Immature natural killer cell (primary cell): ENCODE measurements at places on chromosomes 3 and 15.

GRCh38 chr3:159922861-159923312 is 65.7 kb upstream of the IL12A start:
- DNase-seq, result no peak

GRCh38 chr3:77160931-77161497 is 121.1 kb downstream of the ROBO2 start:
- no peak for DNase-seq

DNA sequence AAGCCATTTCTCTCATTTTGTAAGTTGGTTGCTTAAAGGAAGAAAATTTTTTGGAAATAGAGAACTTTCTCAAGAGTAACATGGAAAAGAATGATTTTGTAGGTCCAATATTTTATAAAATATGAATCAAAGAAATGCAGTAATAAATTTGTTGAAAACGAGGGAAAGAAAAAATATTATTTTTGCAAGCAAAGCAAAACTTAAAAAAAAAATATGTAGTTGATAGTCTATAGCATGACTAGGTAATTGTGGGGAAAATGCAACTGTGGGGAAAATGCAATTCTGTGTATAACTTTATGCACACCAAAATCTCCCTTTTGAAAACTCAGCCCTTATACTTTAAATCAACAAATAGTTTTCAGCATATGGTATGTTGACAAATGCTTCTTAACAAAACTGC is 604.0 kb upstream of the AGTR1 start:
- no peak for DNase-seq

GRCh38 chr3:105802118-105802706 is 66.6 kb downstream of the CBLB start:
- no peak for DNase-seq

DNA sequence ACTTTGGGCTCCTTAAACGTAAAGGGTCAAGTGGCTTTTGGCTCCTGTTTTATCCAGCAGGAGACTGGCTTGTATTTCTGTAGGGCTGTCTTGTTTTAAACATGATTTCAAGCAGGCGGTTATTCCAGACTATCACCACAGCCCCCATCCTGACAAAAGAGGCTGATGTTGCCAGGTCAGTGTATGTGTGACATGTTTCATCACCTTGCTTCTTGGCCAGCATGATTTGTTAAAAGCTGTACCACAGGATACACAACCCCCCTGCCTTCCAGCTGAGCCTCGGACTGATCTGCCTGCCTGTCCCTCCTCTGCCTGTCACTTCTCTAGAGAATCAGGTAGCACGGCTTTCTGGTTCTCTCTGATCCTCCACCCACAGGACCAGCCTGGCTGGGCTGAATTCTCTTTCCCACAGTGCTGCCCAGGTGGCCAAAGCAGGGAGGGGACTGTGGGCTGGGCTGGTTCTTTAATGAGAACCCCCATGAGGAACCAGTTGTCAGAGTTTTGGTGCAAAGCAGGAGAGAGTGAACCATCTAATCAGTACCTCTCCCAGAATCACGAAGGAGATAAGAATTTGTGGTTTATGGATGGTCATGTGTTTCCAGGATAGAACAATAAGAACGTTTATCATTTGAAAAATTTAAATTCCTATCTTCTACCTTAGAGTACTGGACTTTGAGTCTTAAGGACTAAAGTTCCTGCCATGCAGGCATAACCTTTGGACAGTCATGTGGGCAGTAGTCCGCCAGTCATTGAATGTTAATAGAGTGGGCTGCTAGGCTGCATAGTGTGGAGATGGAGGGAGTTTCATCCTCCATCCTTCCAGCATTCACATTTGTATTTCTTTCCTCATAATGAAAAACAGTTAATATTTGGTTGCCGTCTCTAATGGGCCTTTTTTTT is 8.8 kb downstream of the ABHD6 start:
- no peak for DNase-seq

DNA sequence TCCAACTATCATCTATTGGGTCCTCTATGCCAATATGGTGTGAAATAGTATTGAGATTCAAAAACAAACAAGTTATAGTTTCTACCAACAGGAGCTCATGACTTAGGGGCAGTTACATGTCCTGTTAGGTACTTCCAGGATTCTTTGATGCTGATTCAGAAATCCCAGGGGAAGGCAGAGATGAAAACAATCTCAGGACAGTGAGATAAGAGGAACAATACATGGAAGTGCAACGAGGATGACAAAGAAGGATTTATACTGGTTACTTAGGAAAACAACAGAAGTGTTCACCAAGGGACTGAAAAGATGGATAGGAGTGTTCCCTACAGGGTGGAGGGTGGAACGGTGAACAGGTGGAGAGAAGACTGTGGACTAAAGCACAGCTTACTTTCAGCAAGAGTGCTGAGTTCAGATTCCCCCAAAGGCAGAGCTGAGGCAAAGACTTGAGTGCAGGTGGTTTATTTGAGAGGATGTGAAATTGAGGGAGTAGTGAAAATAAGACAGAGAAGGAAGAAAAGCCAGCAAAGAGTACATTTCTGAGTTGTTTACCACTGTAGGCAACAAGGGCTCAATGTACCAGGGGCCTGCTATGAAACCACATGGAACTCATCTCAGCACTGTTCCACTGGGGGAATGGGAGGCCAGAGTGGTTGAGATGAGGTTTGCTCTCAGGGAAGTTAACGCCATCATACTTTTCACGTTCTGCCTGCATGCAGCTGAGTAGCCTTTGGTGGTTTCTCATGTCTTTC is 68.1 kb downstream of the TRIM69 start:
- DNase-seq, result no peak

- DNase-seq, result no peak
Observed at GRCh38 chr3:168029705-168030104, 66.0 kb downstream of the GOLIM4 start.

GRCh38 chr15:92981333-92981732 is 81.2 kb downstream of the CHD2 start:
- DNase-seq, result no peak

- no peak for DNase-seq
Observed at GRCh38 chr15:90845201-90845949, 23.0 kb upstream of the FURIN start.

GRCh38 chr3:173538410-173538809 is 140.9 kb downstream of the NLGN1 start:
- DNase-seq, result no peak

GRCh38 chr3:155983834-155984474 is 113.5 kb downstream of the GMPS start:
- no peak for DNase-seq

GRCh38 chr3:116140100-116140689 is 305.1 kb downstream of the LSAMP start:
- no peak for DNase-seq

- no peak for DNase-seq
Observed at GRCh38 chr3:10226293-10226692, 22.0 kb upstream of the TATDN2 start.

DNA sequence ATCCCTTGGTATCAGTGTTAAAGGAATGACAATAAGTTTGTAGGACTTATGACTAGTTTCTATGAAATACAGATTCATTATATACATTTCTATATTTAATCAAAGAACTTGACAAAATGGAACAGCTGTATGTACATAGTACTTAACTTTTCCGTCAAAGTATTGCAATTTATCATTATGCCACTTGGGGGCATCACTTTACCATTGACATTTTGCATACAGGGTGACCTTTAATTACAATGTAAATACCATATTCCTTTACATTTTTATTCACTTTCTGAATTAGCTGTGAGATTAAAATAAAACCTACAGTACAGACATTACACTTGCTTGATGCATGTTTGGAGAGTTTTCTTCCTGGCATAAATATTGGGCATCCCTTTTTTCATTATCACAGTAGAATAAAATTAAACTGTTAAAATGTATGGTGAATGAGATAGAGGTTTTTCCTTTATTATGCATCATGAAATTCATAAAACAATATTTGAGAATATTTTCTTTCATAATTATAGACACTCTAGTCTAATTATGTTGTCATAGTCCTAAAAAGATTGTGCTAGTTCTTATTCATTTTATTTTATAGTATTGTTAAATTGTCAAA is 6.9 kb downstream of the NEK11 start:
- DNase-seq, result peak; percentile 47

- no peak for DNase-seq
Observed at GRCh38 chr3:137078040-137078439, 120.3 kb downstream of the IL20RB start.

GRCh38 chr3:196054661-196055060 is 27.2 kb downstream of the TFRC start:
- DNase-seq, result no peak

GRCh38 chr3:8555725-8556472 is 54.3 kb downstream of the LMCD1 start:
- no peak for DNase-seq
